Activated CD4-positive, alpha-beta T cell treated with anti-CD3 and anti-CD28 coated beads, Interleukin-10, Interleukin-2, amounts not matched to agents 100 ng/mL and 50 ng/mL, durations not matched to agents 16 hours and 8 hours (primary cell): ENCODE measurements at places on chromosomes 3 and 15.

DNA sequence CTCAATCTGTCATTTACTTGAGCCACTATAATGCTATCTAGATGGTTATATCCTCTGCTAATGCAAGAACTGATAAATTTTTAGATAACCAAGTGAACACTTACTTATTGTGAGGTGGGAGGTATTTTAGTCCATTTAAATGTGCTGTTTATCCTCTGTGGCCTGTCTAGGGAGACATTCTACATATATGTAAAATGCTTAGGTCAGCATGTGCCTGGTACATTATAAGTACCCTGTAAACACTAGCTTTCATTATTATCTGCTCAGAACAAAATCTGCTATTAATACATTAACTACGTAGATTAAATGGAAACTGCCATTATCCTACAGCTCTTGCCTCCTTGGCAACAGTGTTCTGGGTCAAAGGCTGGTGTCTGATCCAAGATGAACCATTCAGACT, 41.8 kb upstream of the MAPKBP1 start:
- DNase-seq: no peak

DNA sequence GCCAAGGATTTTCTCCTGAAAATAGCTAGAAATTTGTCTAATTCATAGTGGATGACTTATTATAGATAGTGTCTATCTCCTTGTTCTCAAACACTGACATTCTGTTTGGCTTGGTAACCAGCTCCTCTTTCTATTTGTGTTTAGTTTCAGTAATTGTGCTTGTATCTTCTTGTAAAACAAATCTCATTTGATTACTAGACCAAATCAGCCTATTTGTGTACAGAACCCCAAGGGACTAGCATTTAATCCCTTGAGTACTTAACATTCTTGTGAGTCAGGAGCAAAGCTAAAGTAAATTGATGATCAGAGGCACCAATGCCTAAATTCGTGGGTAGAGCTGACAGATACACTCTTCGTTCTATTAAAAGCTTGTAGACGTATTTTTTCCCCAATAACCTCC, 306.5 kb upstream of the SLITRK3 start:
- DNase-seq: no peak

GRCh38 chr3:57500506-57500905, 43.6 kb downstream of the DNAH12 start:
- no peak for DNase-seq

DNA sequence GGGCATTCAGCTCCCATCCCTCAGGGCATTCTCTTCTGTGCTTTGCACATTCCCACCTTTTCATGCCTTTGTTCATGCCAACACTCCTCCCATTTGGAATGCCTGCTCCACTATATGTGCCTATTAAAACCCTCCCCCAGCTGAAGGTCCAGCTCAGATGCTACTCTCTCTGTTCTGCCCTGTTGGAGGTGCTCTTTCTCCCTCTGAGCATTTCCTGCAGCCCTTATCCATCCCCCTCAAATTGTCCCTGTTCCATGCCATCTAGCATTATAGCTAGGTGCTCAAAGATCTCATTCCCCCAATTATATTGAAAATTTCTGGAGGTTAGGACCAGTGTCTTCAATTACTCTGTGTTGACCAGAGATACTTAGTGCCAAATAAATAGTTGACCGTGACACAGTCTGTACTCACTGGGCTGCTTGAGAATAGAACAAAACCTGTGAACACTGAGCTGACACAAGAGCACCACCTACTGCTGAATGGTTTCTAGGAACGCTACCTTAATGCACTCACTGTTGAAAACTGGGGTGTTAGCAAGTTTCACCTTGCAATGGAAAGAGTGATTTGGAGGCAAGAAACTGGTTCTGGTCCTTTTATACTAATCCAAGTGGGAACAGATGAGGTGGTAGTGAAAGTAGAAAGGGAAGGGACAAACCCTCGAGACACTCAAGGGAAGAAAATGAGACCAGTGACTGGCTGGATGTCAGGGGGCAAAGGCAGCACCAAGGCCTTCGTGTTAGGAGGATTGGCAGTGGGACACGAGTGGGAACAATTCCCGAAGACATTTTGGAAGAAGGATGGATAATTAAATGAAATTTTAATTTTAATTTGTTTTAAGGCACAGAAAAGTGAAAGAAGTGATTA, 289.8 kb upstream of the ROPN1 start:
- DNase-seq: no peak

DNA sequence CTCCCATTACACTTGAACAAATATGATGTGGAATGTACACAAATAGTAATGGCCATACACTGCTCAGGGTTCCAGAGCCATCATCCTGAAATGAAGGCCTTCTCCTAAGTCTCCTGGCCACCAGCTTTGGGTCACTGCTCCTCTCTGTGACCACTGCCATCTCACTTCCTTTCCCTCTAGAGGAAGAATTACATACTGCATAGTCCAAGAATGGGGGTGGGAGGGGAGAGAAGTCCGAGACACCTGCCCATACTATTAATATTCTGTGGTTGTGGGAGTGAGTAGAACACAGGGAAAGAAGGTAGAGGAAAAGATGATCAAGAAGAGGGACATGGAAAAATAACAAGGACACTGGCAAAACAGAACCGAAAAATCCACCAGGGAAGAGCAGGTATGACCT, 20.6 kb downstream of the ETV5 start:
- no peak for DNase-seq

DNA sequence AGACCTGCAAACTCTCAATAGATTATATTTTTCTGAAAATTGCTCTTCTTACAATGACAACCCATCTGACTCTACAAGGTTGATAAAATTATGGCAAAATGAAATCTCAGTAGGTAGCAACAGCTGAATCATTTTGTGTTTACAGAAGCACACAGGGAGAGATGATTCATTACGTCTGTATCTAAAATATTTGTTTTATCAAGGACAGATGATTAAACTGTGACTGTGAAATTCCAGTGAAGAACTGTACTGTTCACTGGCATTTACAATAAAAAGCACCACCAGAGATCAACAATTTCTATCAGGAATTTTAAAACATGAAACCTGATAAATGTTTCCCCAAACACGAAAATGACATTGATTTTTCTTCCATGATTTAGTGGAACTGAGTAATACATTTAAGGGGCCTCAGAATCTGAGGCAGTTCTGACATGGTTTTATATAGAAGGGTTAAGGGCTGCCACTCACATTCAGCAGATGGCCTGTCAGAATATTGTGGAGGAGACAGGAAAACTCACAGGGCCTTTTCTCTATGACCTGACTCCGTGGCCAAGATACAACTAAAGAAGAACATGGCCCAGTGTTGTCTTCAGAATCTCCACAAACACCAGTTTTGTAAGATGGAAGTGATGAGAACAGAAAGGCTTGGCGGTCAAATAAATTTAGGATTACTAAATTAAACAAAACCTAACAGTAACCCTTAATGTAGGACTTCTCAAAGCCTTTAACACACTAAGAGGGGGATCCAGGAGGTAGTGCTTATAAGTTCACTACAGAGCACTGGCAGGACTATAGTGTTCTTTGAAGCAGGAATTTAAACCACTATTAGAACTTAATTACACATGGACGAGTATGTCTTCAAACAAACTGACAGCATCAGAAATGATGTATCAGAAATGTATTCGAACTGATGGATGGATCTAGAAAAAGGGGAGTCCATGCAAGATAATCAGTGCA, 25.9 kb downstream of the RAD18 start:
- DNase-seq: no peak
